ENCODE measurements at places on chromosomes 5 and 9. TPM values are rescaled to one million over a fixed set of nuclear protein-coding genes. Genes with fewer than 3 reads are reported as not detected.
A peak's percentile ranks its signal among the peaks of the same experiment; 100 is the strongest.

KCNMB1 gene
- total RNA-seq: 2.5 TPM

SLC34A1 gene
- not detected for total RNA-seq

GARIN3 gene
- not detected for total RNA-seq

DNA sequence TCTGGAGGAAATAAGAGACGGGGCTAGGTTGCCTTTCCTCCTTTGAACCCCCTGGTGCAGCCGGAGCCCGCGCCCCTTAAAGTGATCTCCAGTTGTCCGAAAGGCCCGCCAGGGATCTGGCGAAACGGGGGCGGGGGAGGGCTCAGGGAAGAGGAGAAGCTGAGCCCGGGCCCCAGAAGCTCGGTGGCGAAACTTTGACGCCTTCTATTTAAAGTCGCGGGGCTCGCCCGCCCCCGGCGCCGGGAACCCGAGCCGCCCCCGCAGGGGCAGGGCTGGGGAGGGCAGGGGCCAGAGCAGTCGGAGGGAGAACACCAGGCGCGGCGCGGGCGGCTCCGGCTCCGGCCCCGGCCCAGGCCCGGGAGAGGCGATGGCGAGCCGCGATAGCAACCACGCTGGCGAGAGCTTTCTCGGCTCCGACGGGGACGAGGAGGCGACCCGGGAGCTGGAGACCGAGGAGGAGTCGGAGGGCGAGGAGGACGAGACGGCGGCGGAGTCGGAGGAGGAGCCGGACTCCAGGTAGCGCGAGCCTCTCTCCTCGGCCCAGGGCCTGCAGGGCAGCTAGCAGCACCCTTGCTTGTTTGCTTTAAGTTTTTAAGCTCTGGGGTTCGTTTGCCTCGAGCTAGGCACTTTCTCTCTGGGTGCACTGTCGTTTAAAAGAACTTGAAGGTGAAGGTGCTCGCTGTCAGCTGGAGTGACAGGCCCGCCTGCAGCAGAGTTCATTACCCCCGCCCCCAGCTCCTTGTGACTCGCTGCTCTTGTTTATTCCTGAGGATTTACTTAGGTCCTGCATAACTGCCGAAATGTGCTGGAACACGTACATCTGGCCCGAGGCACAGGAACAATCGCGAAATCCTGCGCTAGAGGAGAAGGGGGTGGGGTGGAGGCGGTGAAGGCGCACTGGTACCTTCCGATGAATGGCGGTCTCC, at the start of gene CMYA5:
CMYA5 (plus strand) TSS at position 296 of the 926 bp plus-strand sequence; CDS start at position 368, 72 bp downstream.
- H3K27ac ChIP-seq: peak within 1 kb of the TSS; percentile 34
- peaks cover 3% of the 10 kb centered on the region for H3K36me3 ChIP-seq
- peak; percentile 55 for DNase-seq
- H3K4me3 ChIP-seq: peak within 1 kb of the TSS; percentile 56
- H3K4me1 ChIP-seq: peaks cover 6% of the 10 kb centered on the region
- no peaks in the 10 kb centered on the region for H3K27me3 ChIP-seq

DNA sequence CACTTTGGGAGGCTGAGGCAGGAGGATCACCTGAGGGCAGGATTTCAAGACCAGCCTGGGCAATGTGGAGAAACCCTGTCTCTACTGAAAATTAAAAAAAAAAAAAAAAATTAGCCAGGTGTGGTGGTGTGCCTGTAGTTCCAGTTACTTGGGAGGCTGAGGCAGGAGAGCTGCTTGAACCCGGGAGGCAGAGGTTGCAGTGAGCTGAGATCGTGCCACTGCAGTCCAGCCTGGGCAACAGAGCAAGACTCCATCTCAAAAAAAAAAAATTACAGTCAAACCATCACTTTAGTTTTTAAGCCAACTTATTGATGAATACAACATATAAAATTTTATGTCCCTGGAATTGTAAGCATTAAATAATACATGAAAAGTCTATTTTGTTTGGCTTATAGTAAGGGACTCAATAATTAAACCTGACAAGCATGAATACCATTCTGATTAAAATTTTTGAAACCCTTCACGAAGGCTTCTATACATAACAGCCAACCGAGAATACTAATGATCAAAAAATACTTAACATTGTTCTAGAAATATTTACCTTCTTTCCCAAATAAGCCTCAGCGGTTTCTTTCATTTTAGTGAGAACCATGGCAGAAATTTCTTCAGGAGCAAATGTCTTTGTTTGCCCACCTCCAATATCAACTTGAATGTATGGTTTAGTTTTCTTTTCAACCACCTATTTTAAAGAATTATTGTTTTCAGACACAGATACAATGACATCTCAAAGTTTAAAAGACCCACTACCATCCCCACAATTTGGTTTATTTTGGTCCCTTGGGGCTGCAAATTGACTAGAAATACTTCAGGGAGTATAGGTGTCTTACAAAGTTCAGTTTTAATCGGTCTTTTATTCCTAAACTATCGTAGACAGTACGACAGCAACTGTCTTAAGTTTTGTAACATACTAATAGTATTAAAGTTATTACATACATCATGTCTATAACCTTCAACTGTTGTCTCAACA, 1.2 kb downstream of the HSPA5 start:
- no peaks in the 10 kb centered on the region for H3K27me3 ChIP-seq
- no peak for DNase-seq
- H3K4me3 ChIP-seq: peak overlapping the region; percentile 92
- H3K4me1 ChIP-seq: peaks cover 58% of the 10 kb centered on the region
- H3K27ac ChIP-seq: peak overlapping the region; percentile 97
- peaks cover 51% of the 10 kb centered on the region for H3K36me3 ChIP-seq

- no peak for DNase-seq
- H3K36me3 ChIP-seq: peaks cover under 1% of the 10 kb centered on the region
- peaks cover 66% of the 10 kb centered on the region for H3K4me1 ChIP-seq
- peak overlapping the region; percentile 93 for H3K27ac ChIP-seq
- H3K4me3 ChIP-seq: peak overlapping the region; percentile 84
- H3K27me3 ChIP-seq: no peaks in the 10 kb centered on the region
Measured at GRCh38 chr5:159207222-159207685, 2.1 kb downstream of the RNF145 start.

DNA sequence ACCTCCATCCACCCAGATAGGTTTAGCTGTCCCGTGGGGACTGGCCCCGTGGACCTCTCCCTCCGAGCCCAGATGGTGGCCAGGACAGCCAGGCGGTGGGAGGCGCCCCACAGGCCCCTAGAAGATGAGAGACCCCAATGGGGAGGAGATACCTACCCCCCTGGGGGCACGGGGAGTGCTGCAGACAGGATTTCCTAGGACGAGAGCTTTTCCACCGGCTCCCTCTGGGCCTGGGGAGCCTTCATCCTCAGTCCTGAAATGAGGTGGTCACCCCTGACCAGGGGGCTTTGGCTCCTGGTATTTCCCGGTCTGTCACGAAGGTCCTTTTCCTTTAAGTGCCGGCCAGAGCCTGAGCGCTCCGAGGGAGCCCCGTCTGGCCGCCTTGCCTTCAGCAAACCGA, 46.8 kb downstream of the MRPL36 start:
- H3K36me3 ChIP-seq: no peaks in the 10 kb centered on the region
- DNase-seq: peak; percentile 28
- H3K27me3 ChIP-seq: peaks cover 14% of the 10 kb centered on the region

DNA sequence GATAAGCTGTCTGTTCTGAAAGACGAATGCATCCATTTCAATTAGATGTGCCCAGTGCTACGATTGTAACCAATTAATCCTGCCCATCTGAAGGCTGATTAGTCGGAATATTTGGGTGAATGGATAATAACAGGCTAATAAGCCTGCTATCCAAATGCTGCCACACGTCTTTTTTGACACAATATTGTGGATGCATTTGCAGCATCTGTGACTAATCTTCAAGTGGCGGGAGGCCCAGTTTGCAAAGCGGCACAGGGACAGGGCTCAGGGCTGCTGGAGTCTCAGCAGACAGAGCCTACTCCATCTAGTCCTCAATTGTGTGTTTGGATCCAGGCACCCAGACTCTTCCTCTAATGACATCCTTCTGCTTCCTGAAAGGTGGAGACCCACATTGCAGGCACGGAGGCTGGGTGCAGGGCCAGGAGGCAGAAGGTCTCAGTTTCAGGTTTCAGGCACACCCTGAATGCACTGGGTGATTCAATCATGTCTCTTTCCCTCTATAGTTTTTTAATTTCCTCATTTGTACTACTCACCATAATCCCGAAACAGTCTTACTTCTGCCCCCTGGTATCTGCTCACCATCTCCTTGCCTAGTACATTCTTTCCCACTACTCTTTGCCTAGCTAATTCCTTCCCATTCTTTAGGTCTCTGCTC, 169.6 kb downstream of the ASTN2 start:
- no peaks in the 10 kb centered on the region for H3K36me3 ChIP-seq
- H3K4me1 ChIP-seq: no peaks in the 10 kb centered on the region
- no peak overlapping the region for H3K4me3 ChIP-seq
- no peak overlapping the region for H3K27ac ChIP-seq
- H3K27me3 ChIP-seq: no peaks in the 10 kb centered on the region

DNA sequence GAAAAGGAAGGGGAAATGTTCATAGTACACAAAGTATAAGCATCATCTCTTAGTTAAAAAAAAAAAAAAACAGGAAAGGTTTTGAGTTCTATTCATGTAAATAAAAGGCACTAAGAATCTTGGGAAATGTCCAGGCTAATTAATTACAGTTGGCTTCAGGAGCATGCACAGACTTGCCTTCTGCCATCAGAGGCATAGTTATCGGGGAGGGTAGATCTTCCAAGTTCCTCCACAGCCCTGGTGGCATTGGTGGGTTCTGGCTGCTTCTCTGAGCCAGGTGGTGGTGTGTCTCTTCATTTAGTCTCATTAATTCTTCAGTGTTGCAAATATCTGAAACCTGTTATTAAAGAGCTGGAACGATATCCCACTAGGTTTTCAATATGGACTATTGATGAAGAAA, 85.2 kb downstream of the TMEM252 start:
- no peak overlapping the region for H3K4me3 ChIP-seq
- H3K27me3 ChIP-seq: no peaks in the 10 kb centered on the region
- H3K4me1 ChIP-seq: no peaks in the 10 kb centered on the region
- no peak overlapping the region for H3K27ac ChIP-seq
- no peaks in the 10 kb centered on the region for H3K36me3 ChIP-seq

GRCh38 chr5:39584927-39585326, 160.1 kb upstream of the DAB2 start:
- no peak overlapping the region for H3K4me3 ChIP-seq
- DNase-seq: no peak
- peaks cover 4% of the 10 kb centered on the region for H3K4me1 ChIP-seq
- no peaks in the 10 kb centered on the region for H3K36me3 ChIP-seq
- no peaks in the 10 kb centered on the region for H3K27me3 ChIP-seq

GRCh38 chr5:16557477-16557876, 59.3 kb downstream of the RETREG1 start:
- H3K36me3 ChIP-seq: no peaks in the 10 kb centered on the region
- no peaks in the 10 kb centered on the region for H3K4me1 ChIP-seq
- no peak overlapping the region for H3K4me3 ChIP-seq

DNA sequence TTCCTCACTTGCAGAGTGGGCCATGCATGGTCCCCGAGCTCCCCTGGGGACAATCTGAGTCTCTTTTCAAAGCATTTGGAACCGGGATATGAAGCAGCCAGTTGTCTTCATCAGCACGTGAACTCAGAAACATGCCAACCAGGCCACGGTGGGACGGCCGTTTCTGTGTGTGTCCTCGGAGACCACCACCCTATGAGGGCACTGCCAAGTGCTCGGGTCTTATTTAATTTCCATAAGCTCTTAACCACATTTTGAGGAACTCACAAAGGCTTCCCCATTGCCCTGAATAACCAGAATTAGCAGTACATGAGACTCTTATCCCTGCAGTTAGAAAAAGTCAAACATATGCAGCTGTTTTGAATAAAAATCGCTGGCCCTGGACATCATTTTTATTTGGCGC, 60.1 kb downstream of the OTULIN start:
- no peaks in the 10 kb centered on the region for H3K27me3 ChIP-seq
- no peak for DNase-seq
- peaks cover 10% of the 10 kb centered on the region for H3K4me1 ChIP-seq
- no peak overlapping the region for H3K4me3 ChIP-seq

DNA sequence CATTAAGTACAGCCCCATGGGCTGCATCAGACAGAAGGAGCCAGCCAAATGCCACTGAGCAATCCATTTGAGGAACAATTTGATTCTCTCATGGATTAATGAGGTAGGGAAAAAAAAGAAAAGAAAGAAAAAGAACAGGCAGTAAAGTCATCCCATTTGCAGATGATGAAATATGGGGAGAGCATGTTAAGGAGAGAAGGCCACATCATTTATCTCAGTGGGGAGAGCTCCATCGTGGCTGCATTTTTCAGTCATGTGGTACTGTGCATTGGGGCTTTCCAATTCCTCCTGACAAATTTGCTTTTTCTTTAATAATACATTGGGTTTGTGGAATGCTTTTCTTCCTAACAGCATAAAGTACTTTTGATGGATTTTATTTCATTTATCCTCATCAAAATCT, 375.2 kb upstream of the TLE4 start:
- no peak overlapping the region for H3K4me3 ChIP-seq
- H3K36me3 ChIP-seq: no peaks in the 10 kb centered on the region
- H3K4me1 ChIP-seq: no peaks in the 10 kb centered on the region
- no peak overlapping the region for H3K27ac ChIP-seq
- no peaks in the 10 kb centered on the region for H3K27me3 ChIP-seq
- DNase-seq: no peak

- no peaks in the 10 kb centered on the region for H3K36me3 ChIP-seq
- no peaks in the 10 kb centered on the region for H3K4me1 ChIP-seq
Measured at GRCh38 chr9:3138231-3139229, 294.6 kb upstream of the PUM3 start.

- H3K27me3 ChIP-seq: peaks cover 8% of the 10 kb centered on the region
- no peak overlapping the region for H3K27ac ChIP-seq
- H3K4me3 ChIP-seq: no peak overlapping the region
- H3K36me3 ChIP-seq: no peaks in the 10 kb centered on the region
Measured at GRCh38 chr9:134592819-134593200, 48.8 kb upstream of the COL5A1 start.

- H3K4me3 ChIP-seq: no peak overlapping the region
- no peak for DNase-seq
- no peaks in the 10 kb centered on the region for H3K27me3 ChIP-seq
- H3K4me1 ChIP-seq: no peaks in the 10 kb centered on the region
- peaks cover 9% of the 10 kb centered on the region for H3K36me3 ChIP-seq
Measured at GRCh38 chr9:134800791-134801339, 79.7 kb upstream of the FCN2 start.

DNA sequence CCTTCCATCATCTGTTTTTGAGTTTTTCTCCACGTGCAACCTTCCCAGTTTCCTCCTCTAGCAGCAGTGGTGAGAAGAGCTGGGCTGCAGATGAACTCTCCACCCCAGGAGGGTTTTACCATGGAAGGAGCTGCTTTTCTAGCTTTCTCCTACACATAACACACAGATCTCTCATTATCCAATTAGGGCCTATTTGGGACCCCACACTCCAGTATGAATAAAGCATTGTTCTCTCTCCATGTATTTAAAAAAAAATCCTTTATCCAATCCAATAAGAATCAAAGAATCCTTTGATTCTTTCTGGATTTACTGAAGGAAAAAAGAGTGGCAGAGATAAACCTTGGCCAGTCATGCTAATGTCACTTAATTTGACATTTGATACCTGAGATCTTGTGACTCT, 31.6 kb upstream of the NAA35 start:
- no peak overlapping the region for H3K4me3 ChIP-seq
- no peak for DNase-seq
- no peaks in the 10 kb centered on the region for H3K4me1 ChIP-seq
- H3K27ac ChIP-seq: no peak overlapping the region

Data from lower lobe of right lung (tissue), 2 donors.